ENCODE measurements at places on chromosomes 5 and 9.

GRCh38 chr9:135339378-135339973, 140.1 kb upstream of the PPP1R26 start:
- no peak for DNase-seq

DNA sequence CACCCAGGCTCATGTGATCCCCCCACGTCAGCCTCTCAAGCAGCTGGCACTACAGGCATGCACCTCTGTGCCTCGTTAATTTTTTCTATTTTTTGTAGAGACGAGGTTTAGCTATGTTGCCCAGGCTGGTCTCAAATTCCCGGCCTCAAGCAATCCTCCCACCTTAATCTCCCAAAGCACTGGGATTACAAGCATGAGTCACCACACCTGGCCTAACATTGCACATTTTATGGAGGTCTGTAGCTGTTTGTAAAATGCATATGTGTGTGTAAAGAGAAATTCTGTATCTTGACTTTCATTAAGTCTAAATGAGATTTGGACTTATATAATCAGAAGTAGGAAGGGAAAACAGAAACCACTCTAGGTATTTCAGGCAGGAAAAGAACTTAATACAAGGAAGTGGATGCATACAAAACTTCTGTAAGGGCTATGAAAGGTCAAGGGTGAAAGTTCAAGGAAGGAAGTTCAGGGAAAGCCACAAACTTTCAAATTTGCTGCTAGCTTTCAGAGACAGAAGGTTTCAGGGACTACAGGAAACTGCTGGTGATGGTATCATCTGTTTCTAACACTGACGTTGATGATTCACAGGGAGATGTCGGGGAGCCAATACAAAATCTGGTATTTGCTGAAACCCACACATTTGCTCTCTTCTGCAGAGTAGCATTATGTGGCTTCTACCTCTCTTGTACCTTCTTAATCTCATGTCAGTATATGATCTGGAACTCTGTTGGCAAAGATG, 209.4 kb downstream of the PIK3R1 start:
- DNase-seq: no peak

GRCh38 chr5:1808439-1808838, 7.2 kb downstream of the NDUFS6 start:
- no peak for DNase-seq

DNA sequence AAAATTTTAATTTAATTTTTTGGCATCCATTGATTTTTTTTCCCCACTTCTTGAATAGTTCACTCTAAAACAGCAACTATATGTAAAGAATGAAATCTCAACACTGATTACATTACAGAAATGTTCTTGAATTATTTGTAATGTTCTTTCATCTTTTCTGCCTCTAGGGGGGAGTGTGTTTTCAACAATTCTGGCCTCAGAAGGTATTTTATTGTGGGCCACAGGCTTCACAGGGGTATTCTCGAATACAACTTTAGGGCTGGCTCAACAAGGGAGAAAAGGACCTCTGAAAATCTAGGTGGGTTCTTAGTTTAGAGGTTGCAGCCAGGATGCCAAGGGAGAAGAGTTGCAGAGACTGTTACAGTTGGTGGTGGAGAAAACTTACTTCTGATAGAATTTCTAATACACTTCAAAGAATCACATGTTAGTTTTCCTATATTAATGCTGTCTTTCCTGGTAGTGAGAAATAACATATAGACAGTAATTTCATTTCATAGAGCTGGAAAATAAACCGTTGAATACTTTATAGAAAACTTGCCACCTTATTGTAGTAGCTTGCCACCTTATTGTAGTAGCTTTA, 3.6 kb upstream of the NPR3 start:
- no peak for DNase-seq

DNA sequence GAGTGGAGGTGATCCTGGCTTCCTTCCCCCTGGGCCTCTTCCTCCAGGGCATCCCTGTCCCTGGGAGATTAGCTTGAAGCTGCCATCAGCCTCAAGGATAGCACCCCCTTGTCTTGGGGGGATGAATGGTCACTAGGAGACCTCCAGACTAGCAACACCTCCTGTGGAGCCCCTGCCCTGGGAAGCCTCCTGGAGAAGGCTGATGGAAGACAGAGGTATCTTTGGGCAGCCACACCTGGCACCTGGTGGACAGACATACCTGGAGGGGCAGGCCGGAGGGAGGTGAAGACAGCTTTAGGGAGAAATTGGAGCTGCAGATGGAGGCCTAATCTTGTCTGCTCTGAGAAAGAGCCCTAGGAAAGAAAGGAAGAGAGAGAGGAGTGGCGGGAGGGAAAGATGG, 9.0 kb upstream of the TTLL11 start:
- no peak for DNase-seq

- DNase-seq: no peak
Measured at GRCh38 chr5:22242532-22242931, 610.6 kb downstream of the CDH12 start.

GRCh38 chr5:160469156-160470144, 47.8 kb downstream of the PTTG1 start:
- DNase-seq: no peak

DNA sequence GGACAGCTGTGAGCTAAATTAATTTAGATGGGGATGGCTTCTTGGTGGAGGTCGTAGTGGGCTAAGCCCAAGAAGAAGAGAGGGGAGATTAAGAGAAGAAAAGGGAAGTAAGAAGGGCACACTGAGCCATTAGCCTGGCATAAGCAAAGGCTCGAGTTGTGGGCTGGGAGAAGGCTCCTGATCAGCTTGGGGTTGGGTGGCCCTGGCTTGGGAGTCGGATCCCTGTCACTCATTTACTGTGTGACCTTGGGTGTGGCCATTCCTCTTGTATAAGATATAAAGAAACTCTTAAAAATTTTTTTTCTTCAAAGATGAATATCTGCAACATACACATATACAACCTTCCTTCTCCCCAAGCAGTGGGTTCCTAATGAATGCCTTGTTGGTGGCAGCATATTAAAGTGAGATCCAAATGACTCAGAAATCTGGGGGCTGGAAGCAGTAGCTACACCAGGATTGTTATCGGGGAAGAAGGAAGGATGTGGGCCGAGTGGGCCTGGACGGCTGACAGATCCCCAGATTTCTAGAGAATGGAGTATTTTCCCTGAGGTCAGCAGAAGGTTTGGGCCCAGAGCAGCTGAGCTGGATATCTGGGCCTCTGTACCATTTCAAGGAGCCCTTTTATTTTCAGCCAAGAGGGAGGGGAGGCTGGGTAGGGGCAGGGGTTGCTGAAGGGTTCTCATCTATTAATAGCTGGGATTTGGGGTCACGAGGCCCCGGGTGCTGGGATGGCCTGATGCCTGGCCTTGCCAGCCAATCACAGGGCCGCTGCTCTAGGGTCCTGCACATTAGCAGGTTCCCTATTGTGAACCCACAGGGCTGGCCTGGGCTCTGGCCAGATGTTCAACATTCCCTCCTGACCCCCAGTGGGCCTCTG, 52.1 kb downstream of the PPARGC1B start:
- no peak for DNase-seq

- DNase-seq: no peak
Measured at GRCh38 chr5:59067956-59068656, 485.2 kb downstream of the RAB3C start.

Measured in stimulated activated CD8-positive, alpha-beta memory T cell treated with anti-CD3 and anti-CD28 coated beads, Interleukin-15, amount 100 ng/mL, for 4 hours (primary cell).